Breast epithelium (tissue), 4 donors: ENCODE measurements at places on chromosomes 12 and 14.

DNA sequence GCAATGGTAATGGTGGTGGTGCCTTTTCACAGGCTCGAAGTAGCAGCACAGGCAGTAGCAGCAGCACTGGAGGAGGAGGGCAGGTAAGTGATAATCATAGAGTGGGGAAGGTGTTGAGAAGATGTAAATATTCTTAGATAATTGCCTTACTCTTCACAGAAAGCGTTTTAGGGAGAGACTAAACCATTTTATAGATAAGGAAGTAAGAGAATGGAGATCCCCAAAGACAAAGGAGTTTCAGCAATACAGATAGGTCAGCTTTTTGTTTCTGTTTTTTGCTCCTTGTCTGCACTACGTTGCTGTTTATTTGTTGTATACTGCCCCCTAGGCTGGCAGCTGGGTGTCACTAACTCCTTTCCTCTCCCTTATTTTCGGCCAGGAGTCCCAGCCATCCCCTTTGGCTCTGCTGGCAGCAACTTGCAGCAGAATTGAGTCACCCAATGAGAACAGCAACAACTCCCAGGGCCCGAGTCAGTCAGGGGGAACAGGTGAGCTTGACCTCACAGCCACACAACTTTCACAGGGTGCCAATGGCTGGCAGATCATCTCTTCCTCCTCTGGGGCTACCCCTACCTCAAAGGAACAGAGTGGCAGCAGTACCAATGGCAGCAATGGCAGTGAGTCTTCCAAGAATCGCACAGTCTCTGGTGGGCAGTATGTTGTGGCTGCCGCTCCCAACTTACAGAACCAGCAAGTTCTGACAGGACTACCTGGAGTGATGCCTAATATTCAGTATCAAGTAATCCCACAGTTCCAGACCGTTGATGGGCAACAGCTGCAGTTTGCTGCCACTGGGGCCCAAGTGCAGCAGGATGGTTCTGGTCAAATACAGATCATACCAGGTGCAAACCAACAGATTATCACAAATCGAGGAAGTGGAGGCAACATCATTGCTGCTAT lies 2.0 kb downstream of the SP1 start:
- peak; percentile 34 for DNase-seq
- peak overlapping the region; percentile 99 for H3K27ac ChIP-seq
- H3K4me3 ChIP-seq = peak overlapping the region; percentile 69
- no peaks in the 10 kb centered on the region for H3K27me3 ChIP-seq

DNA sequence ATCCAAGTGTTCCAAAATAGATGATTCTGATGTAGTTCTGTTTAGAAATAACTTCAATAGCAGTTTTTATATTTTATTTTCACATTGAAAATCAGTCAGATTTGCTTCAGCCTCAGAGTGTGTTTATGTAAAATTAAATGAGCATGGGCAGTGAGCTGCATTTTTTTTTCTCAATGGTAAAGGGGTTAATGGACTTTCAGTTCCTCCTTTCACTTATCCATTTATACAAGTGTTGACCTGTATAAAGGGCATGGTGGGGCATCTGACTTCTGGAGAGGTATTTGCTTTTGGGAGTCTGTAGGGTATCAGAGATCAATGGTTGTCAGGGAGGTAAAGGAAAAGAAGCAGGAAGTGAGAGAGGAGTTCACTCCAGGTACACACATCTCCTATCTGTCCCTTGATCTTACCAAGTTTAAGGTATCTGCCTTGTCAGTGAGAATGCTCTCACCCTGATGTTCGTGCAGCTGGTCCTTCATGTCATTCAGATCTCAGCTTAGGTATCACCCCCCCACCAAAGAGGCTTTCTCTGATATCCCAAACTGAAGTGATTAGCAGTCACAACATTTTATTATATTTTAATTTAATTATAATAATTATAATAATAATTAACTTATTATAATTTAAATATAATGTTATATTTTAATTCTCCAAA lies 181.6 kb upstream of the LMNTD1 start:
- no peaks in the 10 kb centered on the region for H3K27me3 ChIP-seq
- no peak overlapping the region for H3K27ac ChIP-seq
- no peak for DNase-seq
- H3K4me1 ChIP-seq = no peaks in the 10 kb centered on the region
- no peak overlapping the region for H3K4me3 ChIP-seq

DNA sequence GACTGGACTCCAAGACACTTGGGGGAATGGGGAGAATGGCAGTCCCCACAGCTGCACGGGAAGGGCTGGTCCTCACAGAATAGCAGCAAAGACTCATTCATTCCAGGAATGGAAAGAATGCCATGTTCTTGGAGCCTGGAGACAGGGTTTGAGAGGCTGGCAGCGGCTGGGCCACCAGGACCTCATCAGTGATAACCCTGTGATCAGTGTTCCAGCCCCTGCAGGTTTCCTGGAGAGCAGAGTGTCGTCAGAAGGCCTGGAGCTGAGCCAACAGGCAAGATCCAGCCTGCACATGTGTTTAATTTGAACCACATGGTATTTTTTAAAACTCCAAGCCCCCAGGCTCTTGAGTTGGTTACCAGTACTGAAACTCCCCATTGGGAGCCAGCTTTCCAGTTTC lies 11.3 kb downstream of the BDKRB1 start:
- DNase-seq = peak; percentile 66
- H3K27ac ChIP-seq = peak overlapping the region; percentile 13
- no peaks in the 10 kb centered on the region for H3K36me3 ChIP-seq
- no peaks in the 10 kb centered on the region for H3K27me3 ChIP-seq
- no peaks in the 10 kb centered on the region for H3K4me1 ChIP-seq

GRCh38 chr12:9773216-9773877 lies 12.6 kb upstream of the CD69 start:
- no peaks in the 10 kb centered on the region for H3K4me1 ChIP-seq
- H3K27ac ChIP-seq = no peak overlapping the region
- no peak overlapping the region for H3K4me3 ChIP-seq
- no peaks in the 10 kb centered on the region for H3K27me3 ChIP-seq
- no peak for DNase-seq

- H3K4me3 ChIP-seq = no peak overlapping the region
- no peaks in the 10 kb centered on the region for H3K27me3 ChIP-seq
- H3K27ac ChIP-seq = no peak overlapping the region
- no peaks in the 10 kb centered on the region for H3K4me1 ChIP-seq
- no peak for DNase-seq
- H3K36me3 ChIP-seq = no peaks in the 10 kb centered on the region
Measured at GRCh38 chr14:45968037-45968436, 683.5 kb downstream of the RPL10L start.
